Cerebellar cortex (tissue), 1 donor: ENCODE measurements at places on chromosomes 1 and 21.

DNA sequence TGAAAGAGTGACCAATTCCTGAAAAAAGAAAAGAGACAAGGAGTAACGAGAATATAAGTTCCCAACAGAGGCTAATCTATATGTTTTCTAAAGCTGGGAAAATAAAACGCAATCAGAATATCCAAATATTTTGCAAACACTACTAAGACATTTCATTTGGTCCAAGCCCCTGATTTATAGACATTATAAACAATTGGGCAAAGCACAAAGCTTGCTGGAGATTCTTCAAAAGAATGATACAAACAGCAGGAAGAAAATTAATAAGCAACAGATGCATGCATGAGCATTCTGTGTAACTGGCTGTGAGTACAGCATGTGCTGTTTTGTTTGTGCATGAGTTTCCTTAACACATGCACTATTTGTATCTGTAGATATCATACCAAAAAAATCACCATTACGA lies 552.9 kb downstream of the LTN1 start:
- DNase-seq: no peak

GRCh38 chr1:184326278-184326677 lies 60.6 kb upstream of the C1orf21 start:
- DNase-seq: no peak

GRCh38 chr21:31310750-31311149 lies 33.3 kb downstream of the TIAM1 start:
- no peak for DNase-seq

GRCh38 chr1:159900086-159900680 lies at the start of gene CFAP45:
Gene CFAP45, minus strand, starts transcription at chr1:159900165. Its CDS starts 67 bp downstream, at chr1:159900098.
- DNase-seq: no peak

DNA sequence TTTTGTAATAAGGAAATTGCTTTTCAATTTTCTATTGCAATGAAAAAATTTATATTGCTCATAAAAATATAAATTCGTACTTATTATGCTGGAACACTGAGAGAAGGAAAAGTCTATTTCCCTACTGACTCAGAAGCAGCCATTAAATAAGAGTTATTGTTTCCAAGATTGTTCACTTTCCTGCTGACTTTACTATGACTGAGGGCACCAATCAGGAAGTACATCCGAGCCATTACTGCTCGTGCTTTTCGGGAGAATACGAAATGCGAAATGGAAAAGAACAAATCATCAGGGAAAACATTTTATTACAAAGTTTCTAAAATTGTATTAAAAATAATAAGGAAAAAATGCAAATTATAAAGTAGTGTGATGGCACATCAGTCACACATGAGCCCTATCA lies 204.8 kb downstream of the AKT3 start:
- no peak for DNase-seq

- DNase-seq: no peak
Measured at GRCh38 chr1:225355863-225356262, 72.0 kb downstream of the LBR start.

DNA sequence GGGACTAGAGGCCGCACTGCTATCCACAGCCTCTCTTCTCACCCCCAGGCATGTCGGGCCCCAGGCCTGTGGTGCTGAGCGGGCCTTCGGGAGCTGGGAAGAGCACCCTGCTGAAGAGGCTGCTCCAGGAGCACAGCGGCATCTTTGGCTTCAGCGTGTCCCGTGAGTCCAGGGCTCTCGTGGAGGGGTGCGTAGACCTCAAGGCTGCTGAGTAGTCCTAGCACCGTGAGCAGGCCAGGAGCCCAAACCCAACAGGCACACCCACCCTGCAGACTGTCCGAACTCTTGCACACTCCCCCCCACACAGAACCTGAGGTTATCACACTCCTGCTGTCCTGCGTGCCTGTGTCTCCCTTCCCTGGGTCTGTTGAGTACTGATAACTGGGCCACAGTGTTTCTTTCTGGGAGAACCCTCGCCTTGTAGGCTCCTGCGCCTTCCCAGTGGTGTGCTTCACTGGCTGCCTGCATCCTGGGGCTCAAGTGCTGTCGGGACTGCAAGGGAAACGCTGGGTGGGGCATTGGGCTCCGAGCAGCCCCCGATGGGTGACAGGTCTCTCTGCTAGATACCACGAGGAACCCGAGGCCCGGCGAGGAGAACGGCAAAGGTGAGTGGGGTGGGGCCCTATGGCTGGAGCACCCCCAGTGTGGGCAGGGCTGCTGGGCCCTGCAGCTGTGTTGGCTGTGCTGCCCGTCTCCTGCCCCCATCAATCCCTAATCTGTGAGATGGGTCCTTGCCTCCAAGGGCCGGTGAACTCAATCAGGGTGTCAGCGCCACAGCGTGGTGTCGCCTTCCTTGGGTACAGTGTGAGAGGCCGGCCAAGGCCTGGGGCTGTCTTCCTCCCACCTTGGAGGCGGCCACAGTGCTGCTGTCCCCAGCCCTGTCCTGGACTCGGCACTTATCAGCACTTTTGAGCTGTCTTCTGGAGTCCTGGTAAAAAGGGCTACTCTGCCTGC lies 4.0 kb upstream of the GJC2 start:
- DNase-seq: no peak

- DNase-seq: no peak
Measured at GRCh38 chr1:13514821-13515220, 1.0 kb upstream of the LRRC38 start.

DNA sequence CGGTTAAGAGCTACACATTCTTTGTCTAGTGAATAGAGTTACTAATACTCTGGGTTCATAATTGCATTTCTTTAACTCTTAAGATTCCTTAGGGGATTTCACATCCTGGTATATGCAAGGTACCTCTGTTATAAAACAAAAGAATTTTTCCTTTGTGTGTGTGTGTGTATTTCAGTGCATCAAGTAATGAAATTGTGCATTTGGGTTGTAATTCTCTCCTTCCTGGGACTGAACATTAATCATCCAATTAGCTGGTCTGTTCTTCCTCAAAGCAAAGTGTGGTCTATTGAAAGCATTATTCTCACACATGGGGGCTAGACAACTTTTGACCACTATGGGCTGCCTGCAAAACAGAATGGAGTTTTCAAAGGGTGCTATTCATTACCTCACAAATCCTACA lies 74.0 kb downstream of the ZC3H11B start:
- DNase-seq: no peak

GRCh38 chr1:193437785-193438184 lies 251.4 kb upstream of the B3GALT2 start:
- no peak for DNase-seq

- no peak for DNase-seq
Measured at GRCh38 chr1:44043176-44044070, 12.2 kb upstream of the SLC6A9 start.

DNA sequence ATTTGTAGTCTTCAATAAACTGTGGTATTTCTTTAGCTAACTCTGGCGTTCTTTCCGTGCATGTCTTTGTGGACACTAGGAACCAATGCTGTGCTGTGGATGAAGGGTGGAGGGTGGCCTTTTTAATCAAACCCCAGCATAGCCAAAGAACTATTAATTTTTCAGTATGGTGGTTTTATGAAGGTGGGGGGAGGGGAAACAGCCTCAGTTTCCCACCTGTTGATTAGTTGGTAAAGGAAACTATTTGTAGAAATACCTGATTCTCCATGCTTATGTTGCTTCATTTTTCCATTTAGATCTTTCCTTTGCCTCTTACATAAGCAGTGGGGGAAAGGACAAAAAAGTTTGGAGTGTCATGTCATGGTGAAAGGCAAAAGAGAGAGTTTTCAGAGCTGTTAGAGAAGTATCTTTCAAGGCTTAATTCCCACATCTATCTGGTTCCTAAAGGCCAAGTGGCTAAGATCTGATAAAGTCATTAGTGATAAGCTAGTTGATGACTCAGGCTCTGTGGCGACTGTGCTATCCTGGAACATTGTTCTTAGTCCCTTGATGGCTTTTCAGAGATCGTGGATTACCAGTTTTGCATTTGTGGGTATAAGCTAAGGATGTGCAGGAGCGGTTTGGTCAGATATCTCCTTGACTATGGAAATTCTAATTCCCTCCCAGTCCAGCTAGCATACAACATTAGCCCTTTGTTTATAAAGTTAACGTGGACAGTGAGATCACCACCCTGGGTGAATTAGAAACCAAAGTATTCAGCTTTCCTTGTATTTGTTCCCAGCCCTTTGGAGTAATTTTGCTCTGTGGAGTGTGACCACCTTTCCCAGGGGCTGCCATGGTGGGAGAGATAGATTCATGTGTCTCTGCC lies 8.7 kb upstream of the HAX1 start:
- no peak for DNase-seq

GRCh38 chr1:57489358-57490036 lies 65.6 kb upstream of the DAB1 start:
- no peak for DNase-seq

- no peak for DNase-seq
Measured at GRCh38 chr1:63705078-63705477, 68.7 kb upstream of the ROR1 start.
